ENCODE measurements at places on chromosomes 13 and 19.

DNA sequence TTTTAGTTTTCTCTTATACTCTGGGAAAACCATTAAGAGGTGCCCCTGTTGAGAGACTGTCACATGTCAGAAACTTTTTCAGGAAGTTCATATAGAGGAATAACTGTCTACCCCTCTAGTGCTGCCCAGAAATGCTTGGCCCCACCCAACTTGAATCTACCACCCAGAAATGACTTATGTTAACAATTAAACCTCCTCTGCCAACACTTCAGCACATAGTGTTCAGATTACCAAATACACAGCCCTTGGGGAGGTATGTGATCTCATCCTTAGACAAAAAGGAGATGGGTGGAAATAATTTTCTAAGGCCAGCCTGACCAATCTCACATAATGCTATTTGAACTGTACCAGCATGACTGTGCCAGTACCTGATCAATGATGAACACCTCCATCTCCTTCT is 35.6 kb downstream of the CCDC169 start:
- no peak for DNase-seq

DNA sequence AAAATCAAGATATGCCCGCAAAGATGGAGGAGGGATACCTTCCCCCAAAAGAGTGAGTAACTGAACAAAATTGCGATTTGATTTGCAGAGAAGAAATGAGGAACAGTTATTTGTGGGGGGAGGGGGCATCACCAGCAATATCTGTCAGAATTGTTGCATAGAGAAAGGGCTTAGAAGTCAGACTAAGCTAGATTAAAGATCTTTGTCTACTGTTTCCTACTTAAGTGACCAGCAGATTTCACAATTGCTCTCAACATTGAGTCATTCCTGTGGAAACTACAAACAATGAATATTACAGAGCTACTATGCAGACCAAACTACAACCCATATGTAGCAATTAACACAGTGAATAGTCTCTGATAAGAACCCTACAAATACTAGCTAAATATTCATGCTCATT is 27.4 kb downstream of the FPR3 start:
- no peak for DNase-seq

GRCh38 chr13:95677564-95678266 is 776 bp downstream of the DNAJC3 start:
- DNase-seq: peak; percentile 92

- DNase-seq: no peak
These were observed 1.1 kb downstream of the SOX1 start for GRCh38 chr13:112067871-112068539.

Data from lower leg skin (tissue), 4 donors.